Stimulated activated naive B cell treated with anti-CD40 and anti-IgM and Interleukin-4, amounts not matched to agents 10 μg/mL and 1 μg/mL and 100 μg/mL, for 72 hours (primary cell): ENCODE measurements at places on chromosomes 3 and 15.

- DNase-seq = no peak
Measured at GRCh38 chr3:70815817-70816216, 503.4 kb upstream of the MDFIC2 start.

DNA sequence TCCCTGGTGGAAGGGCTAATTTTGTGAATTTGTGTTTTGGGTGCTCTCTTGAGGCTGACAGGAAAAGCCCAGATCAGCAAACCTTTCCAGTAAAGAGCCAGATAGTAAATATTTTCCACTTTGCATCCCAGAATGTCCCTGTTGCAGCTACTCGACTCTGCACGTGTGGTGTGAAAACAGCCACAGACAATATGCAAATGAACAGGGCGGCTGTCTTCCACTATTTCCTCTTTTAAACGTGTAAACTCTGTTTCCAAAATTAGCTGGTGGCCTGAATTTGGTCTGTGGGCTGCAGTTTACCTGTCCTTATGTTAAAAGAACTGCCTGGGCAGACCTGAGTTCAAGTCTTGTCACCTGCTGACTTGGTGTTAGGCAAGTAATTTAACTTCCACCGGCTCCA, 202.7 kb downstream of the EDEM1 start:
- DNase-seq = no peak

DNA sequence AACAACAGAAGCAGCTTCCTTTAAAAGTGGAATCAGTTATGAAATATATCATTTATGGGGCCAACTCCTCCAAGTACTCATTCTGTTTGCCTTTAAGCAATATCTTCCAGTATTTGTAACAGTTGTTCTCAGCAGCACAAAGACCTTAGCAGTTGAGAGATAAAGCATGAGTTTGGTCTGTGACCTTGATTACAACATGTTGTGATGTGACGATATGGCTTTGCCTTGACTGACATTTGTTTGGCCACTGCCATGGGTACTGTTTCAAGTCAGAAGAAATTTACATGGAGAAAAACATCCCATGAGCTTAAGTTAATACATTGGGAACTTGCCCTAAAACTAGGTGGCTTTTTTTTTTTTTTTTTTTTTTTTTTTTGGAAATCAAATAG, 175.1 kb upstream of the KBTBD8 start:
- DNase-seq = no peak

DNA sequence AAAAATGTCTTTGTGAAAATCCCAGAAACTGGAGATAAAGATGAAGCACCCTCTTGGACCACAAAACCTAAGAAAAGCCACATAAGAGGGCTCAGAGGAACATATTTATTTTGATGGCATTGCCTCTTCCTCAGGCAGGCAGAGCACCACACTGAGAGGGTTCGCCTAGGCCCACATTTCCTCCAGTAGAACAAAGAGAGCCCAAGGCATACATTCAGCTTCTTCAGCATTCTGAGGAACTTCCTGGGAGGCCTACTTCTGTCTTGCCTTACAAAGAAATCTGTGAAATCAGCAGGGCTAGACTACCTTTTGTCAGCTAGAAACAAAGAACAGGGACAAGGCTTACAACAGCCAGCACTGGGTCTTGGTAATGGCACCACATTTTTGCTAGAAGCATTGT, 1325.3 kb downstream of the SI start:
- DNase-seq = no peak

- DNase-seq = no peak
Measured at GRCh38 chr3:120144267-120144666, 50.0 kb upstream of the GSK3B start.
